Brain (organoid and tissue), 16 donors: ENCODE measurements at places on chromosomes 6 and 20. TPM values are rescaled to one million over a fixed set of nuclear protein-coding genes. Genes with fewer than 3 reads are reported as not detected.

DNA sequence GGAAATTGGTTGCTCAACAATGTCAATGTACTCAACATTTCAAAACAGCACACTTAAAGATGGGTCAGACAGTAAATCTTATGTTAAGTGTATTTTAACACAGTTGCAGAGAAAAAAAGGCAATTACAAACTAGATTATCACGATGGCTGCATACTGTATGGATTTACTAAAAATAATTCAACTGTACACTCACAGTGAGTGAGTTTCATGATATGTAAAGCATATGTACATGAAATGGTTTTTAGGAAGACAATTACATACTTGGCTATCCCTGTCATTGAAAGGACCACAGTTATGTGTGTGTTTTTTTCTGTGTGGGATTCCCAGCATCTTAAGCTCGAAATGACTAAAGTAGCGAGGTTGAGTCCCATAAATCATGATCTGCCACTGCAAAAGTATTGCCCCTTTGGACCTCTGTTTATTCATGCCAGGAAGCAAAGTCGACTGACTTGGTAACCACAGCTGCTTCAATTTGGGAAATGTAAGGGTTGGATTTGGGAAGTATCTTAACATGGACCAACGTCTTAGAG, 5.5 kb upstream of the SALL4 start:
- no peak for DNase-seq

- DNase-seq, result no peak
Observed at GRCh38 chr6:158445426-158446085, 114.3 kb upstream of the TMEM181 start.

The ARMH2 gene
- not detected for polyA plus RNA-seq

GRCh38 chr20:51697096-51697826, 70.9 kb downstream of the ATP9A start:
- DNase-seq, result no peak
